CD4-positive, alpha-beta T cell treated with Interleukin-17A for 1 hour (primary cell): ENCODE measurements at places on chromosomes 16 and 17.
A peak's percentile ranks its signal among the peaks of the same experiment; 100 is the strongest.

- DNase-seq = no peak
Observed at GRCh38 chr16:3573146-3573815, 3.9 kb downstream of the NLRC3 start.

- no peak for DNase-seq
Observed at GRCh38 chr17:14078027-14078426, 8.7 kb downstream of the COX10 start.

- DNase-seq = peak; percentile 74
Observed at GRCh38 chr17:57995076-57995956, 7.3 kb upstream of the VEZF1 start.

DNA sequence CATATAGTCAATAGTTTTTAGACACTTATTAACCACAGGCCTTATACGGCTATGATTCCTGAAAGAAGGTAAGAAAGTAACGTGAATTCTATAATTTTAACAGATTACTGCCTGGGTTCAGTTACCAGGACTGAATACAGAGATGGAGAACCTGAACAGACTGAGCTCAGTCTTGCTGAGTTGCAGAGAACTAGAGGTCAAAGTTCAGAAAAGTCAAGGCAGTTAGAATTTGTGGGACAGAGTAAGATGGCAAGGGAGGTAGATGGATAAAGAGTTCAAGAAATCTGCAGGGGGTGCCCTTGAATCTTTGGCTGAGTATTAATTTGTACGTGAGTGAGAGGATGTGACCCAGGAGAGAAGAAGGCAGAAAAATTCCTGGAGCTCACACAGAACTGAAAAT is 320.1 kb upstream of the MAF start:
- no peak for DNase-seq

GRCh38 chr16:4381072-4381934 is 9.7 kb downstream of the VASN start:
- DNase-seq = no peak

GRCh38 chr16:61403386-61403785 is 632.9 kb downstream of the CDH8 start:
- DNase-seq = no peak

- no peak for DNase-seq
Observed at GRCh38 chr16:52488837-52489289, 58.1 kb downstream of the TOX3 start.

DNA sequence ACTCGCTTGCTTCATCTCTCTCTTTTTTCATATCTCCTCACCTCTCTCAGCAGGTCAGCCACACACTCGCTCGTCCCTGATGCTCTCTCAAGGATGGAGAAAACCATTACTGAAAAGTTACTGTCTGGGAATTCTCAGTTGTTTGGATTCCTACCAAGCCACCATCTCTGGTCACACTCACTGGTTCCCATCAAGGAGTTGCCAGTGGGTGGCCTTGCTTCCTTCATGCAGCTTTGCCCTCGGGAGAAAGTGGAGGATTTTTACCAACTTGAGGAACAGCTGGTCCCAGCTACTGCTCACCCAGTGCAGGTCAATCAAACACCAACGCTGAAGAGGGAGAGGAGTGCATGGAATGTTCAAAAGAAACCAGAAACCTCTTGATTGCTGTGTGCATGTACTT is 25.3 kb downstream of the MEOX1 start:
- no peak for DNase-seq

DNA sequence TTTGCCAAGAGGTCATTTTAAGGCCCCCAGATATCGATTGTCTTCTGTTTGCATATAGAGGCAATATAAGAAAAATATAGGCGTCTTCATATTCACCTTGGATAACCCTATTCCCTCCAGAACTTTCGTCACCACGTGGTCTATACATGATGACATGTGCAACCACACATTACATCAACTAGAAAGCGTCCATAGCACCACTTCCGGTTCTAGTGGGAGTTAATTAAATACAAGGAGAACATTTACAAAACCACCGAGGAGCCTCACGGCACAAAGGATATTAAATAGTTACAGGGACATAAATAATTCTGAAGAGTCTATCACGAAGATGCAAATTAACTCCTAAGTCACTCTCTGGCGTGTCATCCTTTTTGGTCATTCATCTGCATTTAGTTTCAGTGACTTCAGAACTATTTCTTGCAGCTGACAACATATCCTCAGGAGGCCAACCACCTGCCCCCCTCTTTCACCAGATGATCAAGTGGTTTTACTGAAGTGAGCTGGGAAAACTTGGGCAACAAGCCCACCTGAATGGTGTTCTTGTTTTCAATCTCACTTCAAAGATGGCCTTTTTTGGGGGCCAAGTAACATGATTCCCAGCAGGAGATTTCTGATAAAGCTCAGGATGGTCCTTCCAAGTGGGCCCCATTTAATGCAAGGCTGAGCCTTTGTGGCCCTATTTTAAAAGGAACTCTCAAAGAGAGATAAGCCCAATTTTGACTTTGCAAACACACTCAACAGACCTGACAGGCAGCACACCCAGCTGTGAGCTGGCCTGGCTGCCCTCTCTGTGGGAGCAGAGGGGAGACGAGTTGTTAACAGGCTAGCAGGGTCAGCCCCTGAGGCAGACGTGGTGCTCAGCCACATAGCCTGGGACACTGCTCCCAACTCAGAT is 15.3 kb downstream of the CMTM3 start:
- no peak for DNase-seq

DNA sequence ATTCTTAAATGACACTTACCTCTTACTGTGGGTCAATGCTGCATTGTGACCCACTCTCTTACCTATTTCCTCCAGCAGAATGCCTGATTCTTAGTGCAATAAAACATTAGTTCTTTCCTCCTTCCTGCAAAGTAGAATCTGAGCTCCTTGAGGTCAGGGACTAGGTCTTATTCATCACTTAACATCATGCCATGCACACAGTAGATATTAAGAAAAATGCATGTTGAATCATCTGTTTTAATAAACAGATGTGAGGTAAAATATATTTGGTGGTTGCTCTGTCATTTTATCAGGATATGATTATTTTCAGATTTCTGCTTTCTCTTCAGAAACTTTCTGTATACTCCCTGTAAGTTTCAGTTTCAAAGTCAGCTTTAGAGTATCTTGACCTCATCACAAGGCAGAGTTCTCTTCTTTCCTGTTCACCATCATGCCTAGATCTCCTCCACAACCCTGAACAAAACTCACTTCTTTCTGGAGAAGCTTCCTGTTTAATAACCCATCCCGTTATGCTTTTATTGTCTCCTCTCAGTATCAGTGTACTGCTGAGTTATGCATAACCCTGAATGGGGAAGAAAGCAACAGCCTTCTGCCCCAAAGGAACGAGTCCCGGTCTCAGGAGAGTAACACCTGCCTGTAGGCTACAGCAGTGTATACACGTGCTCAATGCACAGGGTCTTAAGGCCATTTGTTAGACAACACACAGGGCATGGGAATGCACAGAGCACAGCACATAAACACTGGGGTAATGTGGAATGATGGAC is 30.3 kb upstream of the SUPT4H1 start:
- peak; percentile 9 for DNase-seq

DNA sequence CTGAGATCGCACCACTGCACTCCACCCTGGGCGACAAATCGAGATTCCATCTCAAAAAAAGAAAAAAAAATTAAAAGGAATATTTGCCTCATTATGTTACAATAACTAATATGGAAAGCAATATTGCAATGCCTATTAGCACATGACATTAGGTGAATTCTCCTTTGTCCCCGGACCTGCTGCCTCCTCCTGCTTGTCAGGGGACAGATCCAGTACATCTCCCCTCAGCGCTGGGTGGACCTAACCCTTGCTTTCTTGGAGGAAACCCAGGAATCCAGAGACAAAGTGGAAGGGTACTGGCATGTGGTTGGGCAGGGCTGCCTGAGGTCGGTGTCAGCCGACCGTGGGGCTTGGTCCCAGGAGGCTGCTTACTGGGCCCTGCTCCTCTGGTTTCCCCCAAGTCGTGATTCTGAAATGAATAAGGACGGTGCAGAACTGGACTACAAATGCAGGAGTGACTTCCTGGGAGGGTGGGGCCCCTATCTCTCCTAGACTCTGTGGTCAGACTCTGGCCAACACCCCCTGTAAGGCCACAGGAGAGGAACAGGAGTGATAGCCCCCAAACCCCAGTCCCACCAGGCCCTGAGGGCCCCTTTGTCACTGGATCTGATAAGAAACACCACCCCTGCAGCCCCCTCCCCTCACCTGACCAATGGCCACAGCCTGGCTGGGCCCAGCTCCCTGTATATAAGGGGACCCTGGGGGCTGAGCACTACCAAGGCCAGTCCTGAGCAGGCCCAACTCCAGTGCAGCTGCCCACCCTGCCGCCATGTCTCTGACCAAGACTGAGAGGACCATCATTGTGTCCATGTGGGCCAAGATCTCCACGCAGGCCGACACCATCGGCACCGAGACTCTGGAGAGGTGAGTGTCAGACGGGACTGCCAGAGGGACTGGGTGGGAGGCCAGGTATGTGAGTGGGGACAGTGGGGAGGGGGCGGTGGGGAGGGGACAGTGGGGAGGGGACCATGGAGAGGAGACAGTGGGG is at the start of gene HBZ:
HBZ (plus strand) TSS at position 504 of the 988 bp plus-strand sequence; CDS start at position 770, 266 bp downstream.
- DNase-seq = no peak

GRCh38 chr16:87044829-87045228 is 272.4 kb downstream of the C16orf95 start:
- no peak for DNase-seq

- DNase-seq = no peak
Observed at GRCh38 chr17:56284482-56284881, 131.2 kb downstream of the ANKFN1 start.

GRCh38 chr16:12775656-12776236 is 27.9 kb downstream of the CPPED1 start:
- no peak for DNase-seq

GRCh38 chr17:75864448-75864871 is 9.3 kb upstream of the WBP2 start:
- peak; percentile 70 for DNase-seq
